ENCODE measurements at places on chromosomes 6 and 20.

DNA sequence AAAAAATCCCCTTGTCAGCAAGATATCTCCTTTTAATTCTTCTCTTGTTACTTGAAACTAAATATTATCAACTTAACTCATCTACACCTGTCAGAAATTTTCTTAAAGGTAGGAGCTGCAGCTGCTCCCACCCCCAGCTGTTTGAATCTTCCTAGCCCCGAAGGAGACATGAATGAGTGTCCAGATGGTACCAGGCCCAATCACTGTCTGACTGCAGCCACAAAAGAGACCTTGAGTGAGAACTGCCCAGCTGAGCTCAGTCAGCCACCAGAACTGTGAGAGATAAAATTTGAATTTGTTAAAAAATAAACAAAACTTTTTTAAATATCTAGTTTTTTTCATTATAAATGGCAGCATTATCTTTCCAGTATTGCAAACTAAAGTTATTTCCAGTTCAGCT is 84.7 kb downstream of the PRSS35 start:
- H3K36me3 ChIP-seq: no peaks in the 10 kb centered on the region
- no peak overlapping the region for H3K27ac ChIP-seq
- H3K27me3 ChIP-seq: no peaks in the 10 kb centered on the region

DNA sequence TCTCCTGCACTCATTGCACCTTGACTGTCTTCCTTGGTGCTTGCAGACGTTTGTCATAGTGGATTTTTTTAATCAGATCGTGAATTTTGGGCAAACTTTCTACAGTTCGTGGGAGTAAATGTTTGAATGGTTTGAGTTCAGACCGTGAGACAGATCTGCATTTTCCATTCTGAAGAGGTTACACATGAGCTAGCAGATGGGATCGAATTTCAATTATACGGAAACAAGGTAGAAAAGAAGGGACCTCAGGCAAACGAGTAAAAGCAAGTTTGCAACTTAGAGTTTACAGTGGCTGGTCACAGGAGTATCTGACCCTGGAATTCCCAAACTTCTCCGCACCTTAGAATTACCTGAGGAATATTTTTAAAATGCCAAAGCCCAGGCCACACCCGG is 17.2 kb upstream of the NCR2 start:
- H3K27me3 ChIP-seq: no peaks in the 10 kb centered on the region
- H3K4me1 ChIP-seq: peaks cover 3% of the 10 kb centered on the region
- H3K4me3 ChIP-seq: no peak overlapping the region

GRCh38 chr6:34969662-34970265 is 80.7 kb downstream of the ANKS1A start:
- H3K4me1 ChIP-seq: no peaks in the 10 kb centered on the region
- no peak for DNase-seq
- peaks cover 11% of the 10 kb centered on the region for H3K36me3 ChIP-seq
- no peaks in the 10 kb centered on the region for H3K27me3 ChIP-seq
- no peak overlapping the region for H3K27ac ChIP-seq
- no peak overlapping the region for H3K4me3 ChIP-seq

DNA sequence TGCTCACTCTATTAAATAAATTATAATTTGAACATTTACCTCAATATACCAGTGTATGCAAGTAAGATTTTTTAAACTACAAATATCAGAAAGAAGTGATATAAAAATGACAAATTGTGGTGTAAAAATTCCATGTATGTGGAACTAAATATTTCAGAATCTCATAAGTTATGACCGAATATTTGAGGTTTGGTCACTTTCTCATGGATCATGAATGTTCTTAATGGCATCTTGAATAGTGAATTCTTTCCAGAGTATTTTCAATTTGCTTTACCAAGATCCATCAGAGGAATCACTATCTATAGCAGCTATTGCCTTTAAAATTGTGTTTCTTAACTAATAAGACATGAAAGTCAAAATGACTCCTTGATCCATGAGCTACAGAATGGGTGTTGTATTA is 950.6 kb downstream of the TBC1D32 start:
- no peak overlapping the region for H3K4me3 ChIP-seq
- H3K4me1 ChIP-seq: no peaks in the 10 kb centered on the region
- no peak for DNase-seq
- no peaks in the 10 kb centered on the region for H3K27me3 ChIP-seq
- no peak overlapping the region for H3K27ac ChIP-seq

GRCh38 chr6:46521464-46521971 is 30.3 kb upstream of the RCAN2 start:
- no peaks in the 10 kb centered on the region for H3K27me3 ChIP-seq
- no peaks in the 10 kb centered on the region for H3K4me1 ChIP-seq
- H3K4me3 ChIP-seq: no peak overlapping the region
- no peak for DNase-seq
- no peak overlapping the region for H3K27ac ChIP-seq
- H3K36me3 ChIP-seq: no peaks in the 10 kb centered on the region

DNA sequence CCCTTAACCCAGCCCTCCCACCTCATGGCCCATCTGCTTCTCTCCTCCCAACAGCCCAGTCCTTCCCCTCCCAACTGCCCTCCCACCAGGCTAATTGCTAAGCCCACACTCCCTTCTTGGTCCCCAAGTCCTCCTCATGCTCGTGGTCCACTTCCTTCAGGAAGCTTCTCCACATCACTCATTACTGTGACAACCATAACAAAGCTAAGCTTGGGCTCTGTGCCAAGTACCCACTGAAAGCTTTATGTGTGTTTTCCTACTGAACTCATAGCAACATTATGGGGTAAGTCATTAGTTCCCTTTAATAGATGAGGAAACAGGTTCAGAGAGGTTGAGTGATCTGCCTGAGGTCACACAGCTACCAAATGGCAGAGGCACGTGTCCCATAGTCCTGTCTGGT is 16.2 kb downstream of the FRS3 start:
- no peak overlapping the region for H3K27ac ChIP-seq
- H3K4me3 ChIP-seq: no peak overlapping the region
- no peaks in the 10 kb centered on the region for H3K36me3 ChIP-seq
- DNase-seq: no peak

- DNase-seq: no peak
- H3K36me3 ChIP-seq: no peaks in the 10 kb centered on the region
- no peak overlapping the region for H3K27ac ChIP-seq
- peaks cover 3% of the 10 kb centered on the region for H3K27me3 ChIP-seq
- H3K4me1 ChIP-seq: no peaks in the 10 kb centered on the region
- no peak overlapping the region for H3K4me3 ChIP-seq
These were observed 12.3 kb downstream of the PKIB start for GRCh38 chr6:122622479-122622878.

Data from T-cell (primary cell).